Left ventricle myocardium superior (tissue), 1 donor: ENCODE measurements at places on chromosomes 3 and 15.
A peak's percentile ranks its signal among the peaks of the same experiment; 100 is the strongest.

- no peak for DNase-seq
Measured at GRCh38 chr15:89770041-89770440, 6.1 kb upstream of the MESP2 start.

GRCh38 chr3:64647825-64648224, 40.0 kb downstream of the ADAMTS9 start:
- DNase-seq = no peak

- DNase-seq = no peak
Measured at GRCh38 chr3:41629072-41629471, 332.8 kb downstream of the ULK4 start.

GRCh38 chr3:184526088-184526433, 35.5 kb upstream of the EPHB3 start:
- DNase-seq = no peak

GRCh38 chr3:49641921-49642707, 32.0 kb upstream of the APEH start:
- DNase-seq = no peak

GRCh38 chr3:54427941-54428871, 305.9 kb downstream of the CACNA2D3 start:
- DNase-seq = peak; percentile 33

GRCh38 chr3:134237454-134238145, 13.1 kb downstream of the RYK start:
- DNase-seq = no peak

DNA sequence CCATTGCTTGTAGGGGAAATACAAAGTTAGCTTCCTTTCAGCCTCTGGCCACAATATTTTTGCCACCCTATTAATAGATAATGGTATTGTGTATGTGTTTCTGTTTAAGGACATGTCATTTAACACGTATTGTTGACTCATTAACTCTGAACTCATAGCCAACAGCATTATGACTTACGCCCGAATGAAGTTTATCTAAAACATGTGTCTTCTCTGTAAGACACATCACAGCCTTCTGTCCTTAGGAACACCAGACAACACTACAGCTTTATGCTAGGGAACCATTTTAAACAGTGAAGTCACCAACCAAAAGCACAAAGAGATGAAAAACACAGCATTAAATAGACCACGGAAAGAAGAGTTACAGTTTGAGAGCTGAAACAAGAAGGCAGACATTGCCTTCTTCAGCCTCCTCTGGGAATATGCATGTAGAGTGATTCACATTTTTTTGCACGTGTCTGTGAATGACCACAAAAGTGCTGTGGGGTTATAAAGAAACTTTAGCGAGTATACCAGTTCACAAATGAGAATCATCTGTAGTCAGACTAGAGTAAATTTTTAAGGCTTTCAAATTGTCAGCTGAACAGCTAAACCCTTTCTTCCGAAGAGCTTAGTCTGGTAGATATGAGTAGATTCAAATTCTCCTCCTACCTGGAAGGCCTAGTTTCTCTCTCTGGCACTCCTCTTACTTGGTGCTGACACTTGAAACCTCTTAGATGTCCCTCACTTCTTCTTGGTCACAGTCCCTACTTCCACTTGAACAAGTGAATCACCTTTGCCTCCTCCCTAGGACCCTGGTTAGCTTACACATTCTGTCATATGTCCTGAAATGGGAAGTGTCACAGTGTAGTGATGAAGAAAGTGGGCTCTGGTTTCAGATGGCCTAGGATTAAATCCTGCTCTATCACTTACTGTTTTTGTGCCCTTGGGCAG, 32.2 kb downstream of the MCTP2 start:
- DNase-seq = no peak

- no peak for DNase-seq
Measured at GRCh38 chr3:56664823-56665222, 18.2 kb downstream of the TASOR start.

GRCh38 chr3:134330883-134331810, 43.1 kb downstream of the AMOTL2 start:
- DNase-seq = peak; percentile 40

GRCh38 chr3:177604181-177604580, 406.9 kb upstream of the TBL1XR1 start:
- no peak for DNase-seq

DNA sequence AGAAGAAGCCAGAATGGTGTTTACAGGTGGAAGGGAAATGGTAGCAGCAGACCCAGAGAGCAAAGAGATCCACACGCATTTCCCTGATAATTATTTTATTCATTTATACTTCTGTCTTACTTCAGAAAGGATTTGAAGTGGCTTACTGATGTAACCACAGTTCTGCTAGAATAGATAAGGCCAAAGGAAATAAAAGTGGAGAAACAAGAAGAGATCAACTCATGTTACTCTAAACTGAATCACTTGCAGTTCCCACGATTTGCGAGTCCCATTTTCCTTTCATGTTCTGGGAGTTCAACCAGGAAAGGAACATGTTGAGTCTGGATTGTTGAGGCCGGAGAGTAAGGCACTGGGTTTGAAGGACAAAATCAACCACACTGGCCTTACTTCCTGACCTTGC, 151.8 kb downstream of the MYRIP start:
- no peak for DNase-seq

GRCh38 chr3:186668426-186668825, 2.6 kb downstream of the HRG start:
- DNase-seq = no peak

DNA sequence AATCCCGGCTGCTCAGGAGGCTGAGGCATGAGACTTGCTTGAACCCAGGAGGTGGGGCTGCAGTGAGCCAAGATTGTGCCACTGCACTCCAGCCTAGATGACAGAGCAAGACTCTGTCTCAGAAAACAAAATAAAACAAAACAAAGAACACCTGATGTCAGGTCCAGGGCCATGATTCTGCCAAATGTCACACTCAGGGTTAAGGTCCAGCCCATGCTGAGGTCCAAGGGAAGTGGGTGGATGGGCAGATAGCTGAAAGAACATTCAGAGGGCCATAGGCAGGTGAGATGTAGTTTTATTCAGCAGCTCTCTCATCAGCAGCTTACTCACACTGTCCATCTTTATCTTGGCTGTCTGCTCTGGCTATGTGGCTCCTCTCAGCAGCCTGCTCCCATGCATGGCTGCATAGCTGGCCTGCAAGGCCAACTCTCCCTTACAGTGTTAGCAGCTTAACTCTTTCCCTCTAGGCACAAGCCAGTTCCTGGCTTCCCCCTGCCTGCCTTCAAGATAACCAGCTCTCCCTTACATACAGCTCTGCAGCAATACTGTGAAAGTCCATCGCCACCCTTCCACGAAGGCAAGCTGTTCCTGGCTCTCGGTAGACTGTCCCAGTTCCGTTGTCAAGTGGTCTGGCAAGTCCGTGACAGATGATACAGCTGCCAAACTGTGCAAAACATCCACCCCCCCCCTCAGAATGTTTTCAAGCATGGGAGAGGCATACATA, 62.4 kb upstream of the SIAH2 start:
- DNase-seq = no peak

DNA sequence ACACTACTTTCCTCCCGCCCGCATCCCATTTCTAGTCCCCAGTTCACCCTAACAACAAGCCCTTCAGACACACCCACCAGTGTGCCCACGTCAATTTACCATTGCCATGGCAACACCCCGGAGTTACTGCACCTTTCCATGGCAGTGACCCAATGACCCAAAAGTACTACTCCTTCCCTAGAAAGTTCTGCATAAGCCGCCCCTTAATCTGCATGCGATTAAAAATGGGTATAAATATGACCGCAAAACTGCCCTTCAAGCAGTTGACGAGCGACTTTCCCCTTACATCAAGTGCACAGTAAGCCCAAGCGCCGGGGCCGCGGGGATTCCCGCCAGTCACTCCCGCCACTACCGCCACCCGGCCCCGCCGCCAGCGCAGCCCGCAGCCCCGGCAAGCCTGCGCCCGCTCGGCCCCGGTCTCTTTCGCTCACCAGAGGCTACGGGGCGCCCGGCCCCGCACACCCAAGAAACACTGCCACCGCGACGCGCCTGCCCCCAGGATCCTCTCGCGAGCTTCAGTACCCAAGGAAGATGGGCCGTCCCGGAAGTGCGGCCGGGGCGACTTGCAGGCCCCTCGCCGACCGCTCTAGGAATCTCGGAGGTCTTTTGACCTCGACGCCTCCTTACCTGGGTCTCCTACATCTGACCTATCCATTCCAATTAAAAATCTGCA, 27.2 kb upstream of the ZNF502 start:
- DNase-seq = peak; percentile 87

- DNase-seq = no peak
Measured at GRCh38 chr3:48851407-48851806, 3.7 kb upstream of the PRKAR2A start.

- no peak for DNase-seq
Measured at GRCh38 chr3:33426630-33427317, 13.4 kb downstream of the UBP1 start.

GRCh38 chr3:39432342-39432741, 25.8 kb downstream of the RPSA start:
- no peak for DNase-seq

GRCh38 chr3:67608034-67608433, 46.4 kb downstream of the SUCLG2 start:
- no peak for DNase-seq

DNA sequence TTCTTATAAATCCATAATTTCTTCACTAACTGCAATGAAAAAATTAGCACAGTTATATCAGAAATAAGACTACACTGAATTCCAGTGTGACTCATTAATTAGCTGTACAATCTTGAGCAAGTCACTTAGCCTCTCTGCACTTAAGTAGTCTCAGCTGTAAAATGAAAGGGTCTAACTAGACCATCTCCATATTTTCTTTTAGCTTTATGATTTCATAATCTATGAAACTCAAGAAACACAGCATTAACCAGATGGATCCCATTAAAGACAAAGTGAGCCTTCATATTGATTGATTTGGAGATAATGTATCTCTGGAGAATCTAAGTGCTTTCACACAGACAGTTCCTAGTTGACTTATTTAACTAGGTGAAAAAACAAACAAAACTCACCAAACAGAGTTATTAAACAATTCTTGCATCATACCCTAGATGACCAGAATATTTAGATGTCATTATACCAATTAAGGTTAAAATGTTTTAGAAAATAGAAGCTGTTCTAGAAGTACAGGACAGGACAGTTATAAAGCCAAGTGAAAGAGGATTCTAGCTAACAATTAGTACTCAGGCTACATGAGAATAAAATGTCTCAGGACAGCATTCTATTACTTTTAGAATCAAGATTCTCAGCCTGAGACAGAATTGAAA, 11.2 kb downstream of the CSNK1G1 start:
- DNase-seq = no peak

- DNase-seq = no peak
Measured at GRCh38 chr3:134057006-134057653, 27.4 kb upstream of the SLCO2A1 start.

GRCh38 chr15:44081026-44082013, 113.8 kb downstream of the FRMD5 start:
- no peak for DNase-seq

- no peak for DNase-seq
Measured at GRCh38 chr15:65630760-65631159, 9.0 kb downstream of the SLC24A1 start.

- DNase-seq = no peak
Measured at GRCh38 chr15:49155834-49156627, 632 bp upstream of the COPS2 start.

DNA sequence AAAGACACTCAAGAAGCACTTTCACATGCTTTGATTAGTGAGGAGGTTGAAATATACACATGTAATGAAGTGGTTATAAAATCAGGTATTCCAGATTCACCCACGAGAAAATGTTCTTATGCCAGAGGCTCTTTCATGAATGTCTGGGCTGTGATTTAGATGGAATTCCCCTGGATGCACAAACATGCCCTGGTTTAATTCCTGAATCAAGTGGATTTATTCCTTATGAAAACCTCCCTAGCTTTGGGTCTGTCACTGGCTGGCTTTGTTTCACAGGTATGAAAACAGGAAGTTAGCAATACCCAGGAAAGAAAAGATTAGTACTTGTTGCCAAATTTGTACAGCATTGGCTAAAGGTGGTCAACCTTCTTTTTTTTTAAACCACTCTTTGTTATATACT, 1123.0 kb downstream of the ROBO1 start:
- no peak for DNase-seq

- DNase-seq = no peak
Measured at GRCh38 chr3:129747992-129748391, 141.5 kb upstream of the PLXND1 start.

GRCh38 chr15:27094235-27094634, 123.3 kb downstream of the GABRG3 start:
- no peak for DNase-seq

GRCh38 chr3:32143849-32144757, 37.7 kb downstream of the GPD1L start:
- DNase-seq = no peak

GRCh38 chr3:171126478-171127209, 100.1 kb upstream of the SLC2A2 start:
- no peak for DNase-seq

GRCh38 chr3:32148351-32148750, 41.9 kb downstream of the GPD1L start:
- no peak for DNase-seq

- no peak for DNase-seq
Measured at GRCh38 chr15:70617911-70618287, 145.5 kb downstream of the UACA start.

DNA sequence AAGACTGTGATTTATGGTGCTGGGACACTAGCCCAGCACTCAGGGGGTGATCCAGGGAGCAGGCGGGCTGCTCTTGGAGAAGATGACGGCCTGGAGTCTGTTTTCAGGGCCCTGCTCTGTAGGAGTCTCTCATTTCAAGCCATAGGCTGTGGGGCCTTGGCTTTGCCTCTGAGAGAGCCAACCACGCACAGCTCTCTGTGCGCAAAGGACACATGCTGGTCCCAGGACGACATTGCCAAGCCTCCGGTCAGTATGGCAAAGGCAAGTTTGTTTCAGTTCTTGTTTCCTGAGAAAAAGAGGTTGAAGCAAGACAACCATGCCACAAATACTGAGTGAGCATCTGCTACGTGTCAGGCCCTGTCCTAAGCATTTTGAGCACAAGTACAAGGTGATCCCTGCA, 197.1 kb downstream of the EPHB1 start:
- DNase-seq = no peak

GRCh38 chr3:43769097-43769884, 78.6 kb downstream of the ABHD5 start:
- peak; percentile 98 for DNase-seq

DNA sequence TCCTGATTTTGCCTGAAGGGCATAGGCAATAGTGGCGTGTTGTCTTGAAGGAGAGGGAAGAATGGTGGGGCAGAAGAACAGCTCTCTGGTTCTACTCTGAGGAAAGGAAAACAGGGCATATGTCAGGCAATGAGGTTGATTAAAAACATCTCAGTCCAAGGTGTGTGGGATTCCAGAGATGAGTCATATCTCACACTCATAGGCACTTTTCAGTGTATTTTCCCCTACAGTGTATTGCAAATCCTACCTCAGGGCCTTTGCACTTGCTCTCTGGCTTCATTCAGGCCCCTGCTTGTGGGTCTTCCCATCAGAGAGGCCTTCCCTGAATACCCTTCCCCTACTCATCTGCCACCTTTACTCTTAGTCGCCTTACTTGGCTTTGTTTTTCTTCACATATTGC, 107.8 kb downstream of the SLCO3A1 start:
- no peak for DNase-seq

GRCh38 chr15:74240897-74241614, 4.9 kb downstream of the CCDC33 start:
- DNase-seq = no peak

- DNase-seq = peak; percentile 80
Measured at GRCh38 chr3:123884203-123884831, at the start of gene MYLK. Gene MYLK (minus strand): TSS chr3:123884332. CDS start chr3:123793841, 90,491 bp downstream.

- no peak for DNase-seq
Measured at GRCh38 chr3:148269816-148270215, 427.9 kb upstream of the AGTR1 start.
